AML-193 (cell line): ENCODE measurements at places on chromosomes 5 and 9.

GRCh38 chr5:149799119-149799623 is 69.1 kb downstream of the PPARGC1B start:
- DNase-seq: no peak

GRCh38 chr9:72464857-72465592 is 56.4 kb upstream of the TMC1 start:
- peak; percentile 76 for DNase-seq

- DNase-seq: no peak
Observed at GRCh38 chr5:13501176-13501575, 443.3 kb downstream of the DNAH5 start.

DNA sequence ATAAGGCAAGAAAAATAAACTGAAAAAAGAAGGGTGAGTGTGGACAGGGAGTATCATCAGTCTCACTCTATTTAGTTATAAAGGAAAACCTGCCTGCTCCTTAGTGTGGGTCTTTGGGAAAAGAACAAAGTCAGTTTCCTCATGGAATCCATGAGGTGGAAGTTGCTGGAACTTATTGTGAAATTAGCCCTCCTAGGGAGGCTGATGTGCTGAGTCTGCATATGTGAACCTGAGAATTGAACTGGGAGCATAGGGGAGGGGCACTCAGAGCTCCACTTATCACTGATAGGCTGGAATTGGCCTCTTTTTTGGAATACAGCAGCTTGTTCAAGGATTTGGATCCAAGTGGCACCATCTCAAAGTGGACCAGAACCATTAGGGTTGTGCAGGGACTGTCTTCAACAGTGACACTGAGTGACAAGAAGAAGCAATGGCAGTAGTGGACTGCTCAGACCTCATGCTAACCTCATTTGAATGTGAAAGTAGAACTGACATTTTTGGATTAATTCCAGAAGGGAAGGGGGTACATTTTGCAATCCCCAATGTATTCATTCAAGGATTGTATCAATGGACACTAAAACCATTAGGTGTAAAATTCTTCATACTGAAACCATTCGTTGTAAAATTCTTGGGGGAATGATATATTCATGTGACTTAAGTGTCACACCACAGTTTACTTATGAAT is 103.6 kb upstream of the KLF9 start:
- DNase-seq: no peak

DNA sequence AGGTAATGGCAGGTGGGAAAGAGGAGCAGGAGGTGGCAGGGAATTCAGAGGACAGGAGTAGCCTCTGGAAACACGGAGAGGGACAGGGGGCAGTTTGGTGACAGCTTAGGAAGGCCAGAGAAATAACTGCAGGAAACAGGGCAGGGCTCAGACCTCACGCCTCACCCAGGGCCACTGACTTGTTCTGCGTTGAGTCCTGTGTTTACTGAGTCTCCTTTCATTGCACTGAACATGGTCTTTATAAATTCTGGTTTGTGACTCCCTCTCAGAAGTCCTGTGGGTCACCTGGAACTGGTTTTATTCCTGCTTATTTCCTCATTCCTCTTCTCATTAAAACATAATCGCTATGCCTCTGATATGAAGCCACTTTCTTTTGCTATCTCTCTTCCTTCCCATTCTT is 55.2 kb upstream of the ZNF622 start:
- no peak for DNase-seq

- DNase-seq: no peak
Observed at GRCh38 chr9:38682713-38683112, 37.2 kb downstream of the FAM240B start.

DNA sequence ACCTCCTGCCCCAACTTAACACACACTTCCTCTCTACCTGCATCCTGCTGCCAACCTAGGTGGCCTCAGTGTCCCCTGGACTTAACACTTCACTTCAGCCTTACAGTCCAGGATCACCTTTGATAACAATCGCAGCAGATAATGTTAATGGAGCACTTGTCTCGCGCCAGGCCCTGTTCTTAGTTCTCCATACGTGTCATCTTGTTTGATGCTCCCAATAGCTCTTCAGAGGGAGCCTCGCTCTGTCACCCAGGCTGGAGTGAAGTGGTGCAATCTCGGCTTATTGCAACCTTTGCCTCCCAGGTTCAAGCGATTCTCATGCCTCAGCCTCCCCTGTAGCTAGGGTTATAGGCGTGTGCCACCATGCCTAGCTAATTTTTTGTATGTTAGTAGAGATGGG is 62.7 kb upstream of the SHB start:
- no peak for DNase-seq

GRCh38 chr5:79464695-79465332 is 49.1 kb downstream of the HOMER1 start:
- peak; percentile 21 for DNase-seq

GRCh38 chr5:45484781-45485180 is 211.4 kb downstream of the HCN1 start:
- DNase-seq: no peak

DNA sequence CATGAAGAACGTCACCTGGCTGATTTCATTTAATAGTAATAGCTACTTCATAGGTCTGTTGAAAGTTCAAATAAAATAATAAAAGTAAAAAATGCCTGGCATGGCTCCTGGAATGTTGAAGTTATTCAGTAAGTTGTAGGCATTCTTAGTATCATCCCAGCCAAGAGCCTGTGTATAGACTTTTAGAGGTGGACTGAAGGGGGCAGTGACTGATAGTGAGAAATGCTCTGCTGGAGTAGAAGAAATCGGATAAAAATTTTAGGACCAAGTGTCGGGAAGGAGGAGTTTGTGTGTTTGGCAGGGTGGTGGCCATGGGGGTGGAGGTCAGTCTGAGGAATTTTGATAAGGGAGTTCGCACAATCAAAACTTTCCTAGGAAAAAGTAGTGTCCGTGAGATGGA is 3.6 kb downstream of the ZFP2 start:
- no peak for DNase-seq

DNA sequence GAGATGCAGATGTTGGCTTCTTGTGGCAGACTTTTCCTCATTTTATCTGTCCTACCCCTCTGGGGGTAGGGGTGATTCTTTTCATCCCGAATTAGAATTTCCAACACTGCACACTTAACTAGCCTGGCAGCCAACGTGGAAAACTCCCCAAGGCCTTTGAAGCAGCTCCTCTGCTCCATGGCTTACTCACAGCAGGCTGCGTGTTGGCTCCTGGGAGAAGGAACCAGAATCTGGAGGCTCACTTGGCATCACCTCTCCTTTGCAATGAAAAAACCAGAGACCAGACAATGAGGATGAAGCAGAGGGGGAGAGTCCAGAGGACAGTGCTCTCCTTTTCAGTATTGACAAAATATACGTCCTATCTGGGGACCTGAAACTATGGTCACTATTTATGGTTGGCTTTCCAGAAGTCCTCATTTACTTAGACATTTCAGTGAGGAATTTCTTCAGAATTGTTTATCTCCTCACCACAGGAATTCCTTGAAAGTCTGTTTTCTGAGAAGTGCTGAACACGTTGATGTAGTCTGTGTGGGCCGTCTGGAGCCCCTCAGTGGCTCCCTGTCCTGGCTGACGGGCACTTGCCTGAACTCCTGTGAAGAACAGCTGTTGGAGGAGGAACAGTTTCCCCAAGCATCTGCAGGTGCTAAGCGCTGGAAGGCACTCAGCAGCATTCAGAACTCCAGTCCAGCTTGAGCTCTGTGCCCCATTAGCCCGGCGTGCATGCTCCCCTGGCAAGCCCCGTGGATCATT is 231.3 kb downstream of the RFK start:
- DNase-seq: no peak

- DNase-seq: no peak
Observed at GRCh38 chr9:8730618-8731017, 931.0 kb upstream of the DMAC1 start.
